Posterior cingulate gyrus (tissue), 11 donors: ENCODE measurements at places on chromosomes 1 and 21.

DNA sequence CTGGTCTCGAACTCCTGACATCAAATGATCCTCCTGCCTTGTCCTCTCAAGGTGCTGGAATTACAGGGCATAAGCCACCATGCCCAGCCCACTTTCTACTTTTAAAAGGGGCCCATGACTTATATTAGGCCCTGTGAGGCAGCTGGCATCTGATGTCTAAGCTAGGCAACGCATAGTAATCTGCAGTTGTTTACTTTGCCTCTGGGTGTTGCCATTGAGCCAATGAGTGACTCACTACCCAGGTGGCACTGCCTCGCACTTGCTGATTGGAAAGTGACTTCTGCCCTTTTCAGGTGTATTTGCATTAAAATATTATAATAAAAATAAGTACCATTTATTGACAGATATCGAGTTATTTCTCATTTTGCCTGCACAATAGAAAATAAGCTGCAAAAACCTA is 84.9 kb downstream of the KIF14 start:
- no peak for DNase-seq

DNA sequence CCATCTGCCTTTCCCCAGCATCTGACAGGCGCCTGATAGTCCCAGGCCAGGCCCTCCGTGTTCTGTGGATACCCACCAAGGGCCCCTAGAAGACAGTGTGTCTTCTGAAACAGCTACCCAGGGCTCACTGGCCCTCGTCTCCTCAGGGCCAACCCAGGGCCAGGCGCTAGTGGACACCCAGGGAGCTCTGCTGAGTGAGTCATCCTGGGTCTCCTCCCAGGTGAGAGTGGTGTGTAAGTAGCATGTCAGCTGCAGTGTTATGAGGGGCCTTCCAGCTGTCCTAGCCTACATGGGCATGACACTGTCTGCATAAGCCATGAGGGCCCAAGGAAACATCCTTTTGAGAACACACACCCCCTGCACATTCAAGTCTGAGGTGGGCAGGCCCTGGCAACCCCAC is 36.7 kb downstream of the CHD5 start:
- no peak for DNase-seq

- DNase-seq, result no peak
Observed at GRCh38 chr1:24890887-24891286, 39.2 kb downstream of the RUNX3 start.

GRCh38 chr1:217274927-217275654 is 355.8 kb downstream of the GPATCH2 start:
- DNase-seq, result no peak

DNA sequence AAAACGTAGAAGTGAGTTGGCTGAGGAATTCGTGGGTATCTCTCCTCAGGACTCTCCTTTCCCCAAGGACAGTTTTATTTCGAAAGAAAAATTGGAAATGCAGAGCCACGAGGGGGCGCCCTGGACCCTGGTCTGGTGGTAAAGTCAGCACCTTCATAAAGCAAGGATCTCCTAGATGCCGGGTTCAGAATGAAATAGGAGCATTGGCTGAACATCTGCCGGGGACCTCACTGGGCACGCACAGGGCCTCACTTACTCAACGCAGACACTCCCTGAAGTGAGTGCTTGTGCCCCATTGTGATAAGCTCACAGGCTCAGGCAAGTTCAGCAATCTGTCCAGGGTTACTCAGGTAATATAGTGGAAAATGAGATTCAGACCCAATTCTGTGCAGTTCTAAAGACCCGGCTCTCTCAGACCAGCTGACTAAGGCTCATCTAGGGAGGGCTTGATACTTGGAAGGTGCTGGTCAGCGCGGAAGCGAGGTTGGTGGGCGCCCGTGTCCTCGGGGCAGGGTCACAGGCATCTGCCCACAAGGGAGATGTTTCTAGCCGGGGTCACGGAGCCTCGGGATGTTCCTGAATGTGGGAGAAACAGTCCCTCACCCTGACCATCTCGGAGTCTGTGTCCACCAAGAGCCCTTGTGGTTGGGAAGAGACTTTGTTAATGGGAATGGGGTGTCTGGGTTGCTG is 55.7 kb upstream of the ETV3 start:
- peak; percentile 75 for DNase-seq

DNA sequence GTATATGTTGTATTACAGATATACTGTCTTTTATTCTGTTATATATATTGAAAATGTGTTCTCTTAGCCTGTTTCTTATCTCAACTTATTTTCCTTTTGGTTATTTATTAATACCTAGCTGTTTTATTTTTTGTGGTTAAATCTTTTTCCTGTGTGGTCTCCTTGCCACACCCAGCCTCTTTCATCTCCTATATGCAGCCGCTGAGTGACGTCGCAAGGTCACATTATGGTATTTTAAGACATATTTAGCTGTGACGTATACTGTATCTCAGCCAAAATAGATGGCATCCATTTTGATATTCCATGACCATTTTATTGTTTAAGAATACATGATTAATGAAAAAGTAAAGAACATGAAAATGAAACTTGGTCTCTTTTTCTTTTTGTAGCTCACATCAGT is 29.1 kb downstream of the CENPF start:
- DNase-seq, result no peak

- no peak for DNase-seq
Observed at GRCh38 chr1:21647431-21648351, 21.5 kb downstream of the RAP1GAP start.

DNA sequence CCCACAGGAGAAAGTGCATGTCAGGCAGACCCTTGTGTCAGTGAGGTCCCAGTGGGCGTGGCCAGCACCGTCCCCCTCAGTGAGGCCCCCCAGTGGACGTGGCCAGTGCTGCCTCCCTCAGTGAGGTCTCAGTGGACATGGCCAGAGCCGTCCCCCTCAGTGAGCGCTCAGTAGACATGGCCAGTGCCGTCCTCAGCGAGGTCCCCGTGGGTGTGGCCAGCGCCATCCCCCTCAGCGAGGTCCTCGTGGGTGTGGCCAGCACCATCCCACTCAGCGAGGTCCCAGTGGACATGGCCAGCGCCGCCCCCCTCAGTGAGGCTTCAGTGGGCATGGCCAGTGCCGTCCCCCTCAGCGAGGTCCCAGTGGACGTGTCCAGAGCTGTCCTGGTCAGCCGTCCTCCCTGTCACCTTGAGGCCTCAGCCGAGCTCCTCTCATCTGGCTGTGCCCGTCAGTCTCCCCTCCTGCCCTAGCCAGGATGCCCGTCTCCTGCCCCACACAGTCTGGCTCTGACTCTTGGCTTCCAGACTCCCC is 35.5 kb downstream of the PDE9A start:
- no peak for DNase-seq

- no peak for DNase-seq
Observed at GRCh38 chr1:54227891-54228310, 27.9 kb downstream of the MRPL37 start.

DNA sequence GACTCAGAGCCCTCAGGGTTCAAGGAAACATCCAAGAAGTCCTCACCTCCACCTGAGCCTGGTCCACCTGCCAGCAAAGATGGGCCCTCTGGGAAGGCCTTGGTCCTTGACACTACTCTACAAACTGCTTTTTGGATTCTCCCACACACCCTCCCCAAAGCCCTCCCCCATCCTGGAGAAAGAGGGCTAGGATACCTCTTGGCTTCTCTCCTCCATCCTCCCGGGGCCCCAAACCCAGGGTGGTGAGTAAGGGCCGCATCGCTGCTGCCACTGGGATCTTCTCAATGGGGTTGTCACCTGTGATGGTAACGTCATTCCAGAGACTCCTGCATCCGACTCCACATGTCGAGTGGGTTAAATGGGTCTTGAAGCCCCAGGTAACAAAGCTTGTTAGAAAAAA is 26.6 kb downstream of the MATN1 start:
- peak; percentile 56 for DNase-seq

- no peak for DNase-seq
Observed at GRCh38 chr21:35720208-35720731, 340.1 kb downstream of the SETD4 start.

- no peak for DNase-seq
Observed at GRCh38 chr1:51955797-51956527, 34.5 kb downstream of the RAB3B start.

DNA sequence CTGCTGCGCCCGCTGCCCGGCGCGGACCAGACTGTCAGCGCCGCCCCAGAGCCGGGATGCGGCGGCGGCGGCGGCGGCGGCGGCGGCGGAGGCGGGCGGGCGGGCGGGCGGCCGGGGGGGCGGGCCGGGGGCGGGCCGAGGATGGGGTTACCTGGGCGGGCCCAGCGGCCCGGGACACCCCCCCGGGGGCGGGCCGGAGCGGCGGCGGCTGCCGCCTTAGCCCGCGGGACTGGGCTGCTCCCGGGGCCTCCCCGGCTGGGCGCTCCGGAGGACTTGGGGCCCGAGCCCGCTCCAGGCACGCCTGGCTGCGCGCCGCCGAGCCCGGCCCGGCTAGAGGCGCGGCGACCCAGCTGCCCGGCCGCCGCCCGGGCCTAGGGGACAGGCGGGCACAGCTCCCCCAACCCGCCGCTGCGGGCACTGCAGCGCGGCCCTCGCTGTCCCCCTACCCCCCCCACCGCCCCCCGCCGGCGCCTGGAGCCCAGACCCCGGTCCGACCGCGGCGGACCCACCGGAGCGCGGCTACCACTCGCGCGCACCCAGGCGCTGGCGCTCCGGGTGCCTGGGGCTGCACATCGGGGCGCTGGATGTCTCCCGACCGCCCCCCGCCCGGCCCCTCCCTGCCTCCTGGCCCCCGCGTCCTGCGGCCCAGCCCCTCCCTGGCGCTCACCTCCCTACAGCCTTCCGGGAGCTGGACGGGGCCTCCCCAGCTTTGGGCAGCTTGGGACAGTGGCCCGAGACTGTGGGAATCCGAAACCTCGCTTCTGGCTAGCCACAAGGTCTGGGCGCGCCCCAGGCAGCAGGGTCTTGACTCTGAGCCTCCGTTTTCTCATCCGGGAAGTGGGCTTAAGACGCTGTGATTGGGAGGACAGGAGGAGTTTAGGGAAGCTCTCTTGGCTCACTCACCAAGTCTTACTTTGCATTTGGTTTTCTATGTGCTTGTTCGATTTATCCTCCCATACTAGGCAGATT is at the start of gene WNT4:
Gene WNT4 (minus strand): TSS at position 33 of the 969 bp plus-strand sequence. CDS start 175 bp downstream, outside the sequence.
- no peak for DNase-seq

DNA sequence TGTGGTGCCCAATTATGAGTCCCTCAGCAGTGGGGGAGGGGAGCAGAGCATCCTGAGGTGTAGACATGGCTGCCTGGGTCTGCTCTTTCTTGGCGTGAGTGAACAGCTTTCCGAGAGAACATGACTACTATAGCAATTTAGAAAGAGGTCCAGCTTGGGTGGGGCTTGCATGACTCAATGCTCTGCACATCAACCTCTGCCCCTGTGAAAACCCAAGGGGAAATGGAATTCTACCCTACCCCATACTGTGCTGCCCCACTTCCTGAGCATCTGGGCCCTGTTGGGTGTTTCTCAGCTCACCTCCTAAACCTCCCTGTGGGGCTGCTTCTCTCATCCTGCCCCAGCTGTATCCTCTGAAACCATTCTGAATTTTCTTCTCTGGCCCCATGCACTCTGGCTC is 8.2 kb upstream of the AZIN2 start:
- no peak for DNase-seq

DNA sequence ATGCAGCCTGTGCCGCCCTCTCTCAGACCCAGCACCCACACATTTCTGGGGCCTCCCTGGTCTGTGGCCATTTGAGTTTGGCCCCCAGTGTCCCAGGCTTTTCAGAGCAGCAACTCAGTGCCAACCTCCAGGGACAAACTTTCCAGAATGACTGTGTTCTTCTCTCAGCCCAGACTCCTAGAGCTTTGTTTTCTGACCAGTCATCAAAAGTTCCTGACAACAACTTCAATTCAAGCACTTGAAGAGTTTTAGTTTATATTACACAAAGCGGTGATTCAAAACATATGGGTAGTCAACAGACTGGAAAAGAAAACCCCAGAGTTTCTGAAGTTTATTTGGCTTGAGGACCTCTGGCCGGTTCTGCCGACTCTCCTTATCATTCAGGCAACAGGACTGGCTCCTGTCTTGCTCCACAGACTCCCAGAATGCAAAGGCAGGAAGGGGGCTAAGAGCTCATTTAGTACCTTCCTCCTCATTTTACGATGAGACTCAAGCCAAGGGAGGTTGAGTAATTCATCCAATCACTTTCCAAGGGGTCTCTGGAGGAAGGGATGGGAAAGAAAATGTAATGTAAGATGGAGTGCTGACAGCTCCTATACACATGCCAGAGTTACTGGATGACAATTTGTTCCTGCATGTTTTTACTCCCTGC is 27.0 kb upstream of the TIAM1 start:
- DNase-seq, result no peak

DNA sequence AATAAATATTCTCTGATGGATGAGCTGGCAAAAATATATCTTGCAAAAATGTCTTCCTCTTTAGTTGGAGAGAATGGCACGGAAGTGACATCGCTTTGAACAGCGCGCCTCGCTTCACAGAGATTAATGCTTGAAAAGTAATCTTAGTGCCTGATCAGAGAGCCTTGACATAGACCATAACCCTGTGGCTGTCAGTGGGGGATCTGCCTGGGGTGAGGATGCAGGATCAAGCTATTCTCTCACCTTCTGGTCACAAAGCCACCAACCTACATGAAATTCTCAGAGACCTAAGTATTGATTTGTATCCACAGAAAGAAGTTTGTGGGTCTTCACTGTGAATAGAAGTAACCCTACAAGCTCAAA is 492.6 kb downstream of the LMO4 start:
- DNase-seq, result no peak

DNA sequence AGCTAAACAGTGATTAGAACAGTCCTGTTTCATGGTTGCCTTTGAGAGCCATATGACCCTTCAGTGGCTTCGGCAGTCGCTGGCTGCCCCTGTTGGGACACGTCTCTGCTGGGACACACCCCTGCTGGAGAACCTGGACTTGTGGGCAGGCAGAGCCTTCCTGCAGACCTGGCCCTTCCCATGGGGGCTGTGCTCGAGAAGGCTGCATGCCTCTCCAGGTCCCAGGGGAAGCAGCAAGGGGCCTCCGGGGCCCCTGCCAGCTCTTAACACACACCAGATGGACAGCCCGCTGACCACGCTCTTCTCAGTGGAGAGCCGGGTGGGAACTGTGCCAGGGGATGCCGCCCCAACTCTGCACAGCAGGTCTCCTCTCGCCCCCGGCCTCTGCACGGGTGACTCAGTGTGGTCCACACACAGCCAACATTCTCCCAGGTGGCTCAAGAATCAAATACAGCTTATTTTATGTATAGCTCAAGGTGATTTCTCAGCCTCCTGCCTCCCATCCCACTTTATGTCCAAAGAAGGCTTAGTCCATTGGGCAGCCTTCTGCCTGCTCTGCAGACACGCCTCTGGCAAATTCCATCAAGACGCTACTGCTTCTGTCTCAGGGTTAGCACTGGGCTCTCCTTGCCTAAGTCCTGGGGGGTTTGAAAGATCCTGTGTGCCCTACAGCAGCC is 450.8 kb downstream of the KIF26B start:
- no peak for DNase-seq

GRCh38 chr1:9417695-9418094 is 121.6 kb upstream of the SLC25A33 start:
- no peak for DNase-seq

- DNase-seq, result no peak
Observed at GRCh38 chr1:205239078-205239477, 11.3 kb downstream of the TMCC2 start.

GRCh38 chr1:115060501-115060900 is 28.8 kb downstream of the TSPAN2 start:
- DNase-seq, result no peak
